Thoracic aorta endothelial cell (primary cell): ENCODE measurements at places on chromosomes 2 and 18. TPM values are rescaled to one million over a fixed set of nuclear protein-coding genes. Genes with fewer than 3 reads are reported as not detected.

CXCR1 gene
- not detected in 2 replicates for total RNA-seq

ATOH8 gene
- total RNA-seq, result 5.4 and 9.8 TPM in 2 replicates

VWC2L gene
- not detected in 2 replicates for total RNA-seq

EVA1A gene
- 50.0 and 53.2 TPM in 2 replicates for total RNA-seq

ANKRD53 gene
- total RNA-seq, result 0.13 and 0.50 TPM in 2 replicates

CRACDL gene
- total RNA-seq, result 4.1 and 12.2 TPM in 2 replicates

ASTL gene
- not detected in 2 replicates for total RNA-seq

EN1 gene
- total RNA-seq, result not detected in 2 replicates

DSC3 gene
- total RNA-seq, result under 0.01 and 0.22 TPM in 2 replicates

LCT gene
- total RNA-seq, result under 0.01 TPM in 2 replicates

CD8B gene
- total RNA-seq, result not detected in 2 replicates

CERKL gene
- total RNA-seq, result not detected in 2 replicates

PSTPIP2 gene
- total RNA-seq, result 4.7 and 12.9 TPM in 2 replicates

PLGLB1 gene
- total RNA-seq, result 1.7 TPM in 1 of 2 replicates, not detected in the other

ALK gene
- total RNA-seq, result not detected in 2 replicates

ABCG5 gene
- not detected in 2 replicates for total RNA-seq

CRYGD gene
- total RNA-seq, result not detected in 2 replicates

FAM237A gene
- total RNA-seq, result not detected in 2 replicates

ST6GAL2 gene
- not detected in 2 replicates for total RNA-seq

SKOR2 gene
- total RNA-seq, result not detected in 2 replicates

DUSP19 gene
- total RNA-seq, result 2.4 TPM in 2 replicates

C2orf80 gene
- not detected in 2 replicates for total RNA-seq

POTEI gene
- total RNA-seq, result 0.07 and 0.66 TPM in 2 replicates

LOXHD1 gene
- total RNA-seq, result not detected in 2 replicates

MARCHF4 gene
- total RNA-seq, result 9.6 and 10.9 TPM in 2 replicates

ACSL3 gene
- total RNA-seq, result 121 and 193 TPM in 2 replicates

MC2R gene
- total RNA-seq, result not detected in 2 replicates

UGT1A8 gene
- total RNA-seq, result not detected in 2 replicates

MC5R gene
- not detected in 2 replicates for total RNA-seq

ABCB11 gene
- total RNA-seq, result 0.50 and 0.53 TPM in 2 replicates

PROM2 gene
- under 0.01 and 0.29 TPM in 2 replicates for total RNA-seq
